ENCODE measurements at places on chromosomes 3 and 15.

DNA sequence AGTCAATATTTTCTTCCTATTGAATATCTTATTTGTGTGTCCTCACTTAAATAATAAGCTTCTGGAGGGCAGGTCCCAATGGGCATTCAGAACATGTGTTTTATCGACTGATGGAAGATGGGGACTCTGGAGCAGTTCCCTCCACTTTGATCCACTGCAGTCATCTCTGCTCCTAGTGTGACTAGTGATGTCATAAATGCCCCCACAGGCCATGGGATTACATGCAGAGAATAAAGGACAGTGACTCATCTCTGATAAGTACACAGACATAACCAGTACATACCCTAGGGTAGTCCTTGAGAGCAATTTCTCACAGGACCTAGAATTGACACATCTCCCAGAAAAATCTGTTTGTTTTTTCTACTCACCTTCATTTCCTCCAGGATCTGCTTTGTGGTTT is 49.4 kb upstream of the FMN1 start:
- no peak for DNase-seq

- DNase-seq = peak; percentile 87
These were observed 539 bp upstream of the LAMB2 start for GRCh38 chr3:49133226-49133951.

DNA sequence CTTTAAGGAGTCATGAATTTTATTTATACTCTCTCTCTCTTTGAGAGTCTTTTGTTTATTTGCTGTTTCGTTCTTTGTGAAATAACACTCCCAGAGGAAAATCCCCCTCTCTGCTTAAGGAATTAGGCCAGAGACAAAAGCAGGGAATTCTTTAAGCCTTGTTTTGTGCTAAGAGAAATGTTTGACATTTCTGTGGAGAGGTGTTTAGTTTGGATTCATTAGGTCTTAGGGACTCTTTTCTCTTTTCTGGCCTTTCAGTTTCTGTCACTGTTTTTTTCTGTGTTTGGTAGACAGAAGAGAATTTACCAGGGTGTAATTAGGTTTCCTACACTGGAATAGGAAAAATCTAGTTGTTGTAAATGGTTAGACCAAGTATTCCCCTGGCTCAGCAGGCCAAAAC is 241.8 kb upstream of the NR2F2 start:
- DNase-seq = no peak

DNA sequence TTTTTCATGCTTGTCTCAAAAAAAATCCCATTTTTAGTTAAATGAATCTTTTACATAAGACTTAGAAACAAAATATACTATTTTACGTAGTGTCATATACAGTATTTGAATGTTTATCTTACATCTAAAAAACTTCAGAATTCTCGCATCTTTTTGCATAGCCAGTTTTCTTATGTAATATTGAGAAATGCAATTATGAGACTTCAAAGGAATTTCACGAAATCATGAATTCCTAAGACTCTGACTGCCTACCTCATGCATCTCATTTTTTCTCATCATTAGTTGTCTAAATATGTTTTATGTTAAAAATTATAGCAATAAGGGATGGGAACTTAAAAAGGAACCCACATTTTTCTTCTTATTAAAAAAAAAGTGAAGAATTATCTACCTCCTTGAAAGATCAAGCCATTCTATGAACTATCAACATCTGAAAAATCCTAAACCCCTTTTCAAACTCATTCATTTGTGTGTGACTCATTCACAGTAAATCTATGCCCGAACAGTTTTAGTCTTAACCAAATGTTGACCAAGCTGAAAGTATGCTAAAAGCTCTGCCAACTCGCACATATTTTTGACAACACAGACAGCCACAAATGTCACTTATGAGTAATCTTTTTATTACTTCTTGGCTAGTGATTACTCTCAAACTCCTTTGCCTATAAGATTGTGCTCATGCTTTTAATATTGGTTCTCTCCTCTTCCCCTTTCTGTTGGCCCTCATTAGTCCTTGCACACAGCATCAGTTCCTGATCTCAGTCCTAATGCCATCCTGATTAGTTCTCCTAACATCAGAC is 115.9 kb downstream of the DCLK3 start:
- DNase-seq = peak; percentile 9

DNA sequence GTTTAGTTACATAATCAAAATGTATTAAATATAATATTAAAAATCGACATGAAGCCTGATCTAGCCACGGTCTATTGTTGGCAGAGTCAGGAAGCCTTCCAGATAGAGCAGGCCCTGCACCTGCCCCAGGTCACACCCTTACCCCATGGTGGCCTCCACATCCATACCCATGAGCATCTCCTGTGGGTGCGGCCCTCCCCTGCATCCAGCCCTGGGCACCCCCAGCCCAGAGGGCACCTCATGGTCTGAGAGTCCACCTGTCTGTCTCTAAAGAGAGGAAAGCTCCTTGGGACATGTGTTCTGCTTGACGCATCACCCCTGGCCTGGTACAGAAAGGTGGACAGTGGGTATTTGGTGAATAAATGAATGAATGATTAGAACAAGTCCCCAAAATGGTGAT is 37.2 kb upstream of the CSPG4 start:
- no peak for DNase-seq

- peak; percentile 37 for DNase-seq
These were observed 16.9 kb upstream of the IGSF10 start for GRCh38 chr3:151477591-151478334.

DNA sequence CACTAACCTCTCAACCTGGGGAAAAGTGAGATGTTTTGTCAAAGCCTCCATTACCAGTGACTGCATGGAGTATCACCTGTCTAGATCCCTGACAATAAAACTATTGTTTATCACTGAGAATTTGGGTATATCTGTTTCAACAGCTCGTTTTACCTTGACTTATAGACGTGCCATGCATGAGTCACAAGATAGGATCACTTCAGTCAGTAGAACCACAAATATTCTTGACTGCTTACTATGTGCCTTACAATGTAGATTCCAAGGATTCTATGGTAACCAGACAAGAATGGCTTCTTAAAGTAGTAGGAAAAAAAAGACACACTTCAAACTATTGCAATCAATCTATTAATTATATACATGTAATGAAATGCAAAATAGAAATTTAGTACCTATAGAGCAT is 55.7 kb upstream of the GRM7 start:
- no peak for DNase-seq

DNA sequence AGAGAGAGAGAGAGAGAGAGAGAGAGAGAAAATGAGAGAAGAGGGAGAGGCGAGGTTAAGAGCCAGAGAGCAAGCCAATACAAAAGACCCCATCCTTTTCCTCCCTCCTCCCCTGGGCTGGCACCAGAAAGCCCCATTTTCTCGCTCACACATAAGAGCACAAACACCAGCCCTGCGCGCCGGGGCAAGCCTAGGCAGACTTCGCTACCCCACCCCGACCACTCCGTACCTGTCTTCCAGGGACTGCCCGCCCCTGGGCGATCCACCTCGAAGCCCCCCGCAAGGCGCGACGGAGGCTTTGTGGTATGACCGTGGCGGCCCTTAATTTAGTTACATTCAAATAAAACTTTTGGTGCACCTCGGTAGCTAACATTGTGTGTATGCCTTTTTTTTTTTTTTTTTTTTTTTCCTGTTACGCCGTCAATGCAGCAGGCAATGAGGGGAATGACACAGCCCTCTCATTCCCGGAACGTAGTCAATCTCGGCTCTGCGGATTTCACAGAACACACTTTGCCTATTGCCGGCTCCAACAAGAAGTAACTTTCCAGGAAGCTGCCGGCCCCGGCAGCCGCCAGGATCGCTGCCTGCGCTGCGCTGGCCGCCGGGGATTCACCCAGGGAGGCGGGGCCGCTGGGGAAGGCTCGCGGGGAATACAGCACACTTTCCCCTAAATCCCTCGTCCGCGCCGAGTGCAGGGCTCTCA is 7.7 kb downstream of the BCL6 start:
- peak; percentile 80 for DNase-seq

DNA sequence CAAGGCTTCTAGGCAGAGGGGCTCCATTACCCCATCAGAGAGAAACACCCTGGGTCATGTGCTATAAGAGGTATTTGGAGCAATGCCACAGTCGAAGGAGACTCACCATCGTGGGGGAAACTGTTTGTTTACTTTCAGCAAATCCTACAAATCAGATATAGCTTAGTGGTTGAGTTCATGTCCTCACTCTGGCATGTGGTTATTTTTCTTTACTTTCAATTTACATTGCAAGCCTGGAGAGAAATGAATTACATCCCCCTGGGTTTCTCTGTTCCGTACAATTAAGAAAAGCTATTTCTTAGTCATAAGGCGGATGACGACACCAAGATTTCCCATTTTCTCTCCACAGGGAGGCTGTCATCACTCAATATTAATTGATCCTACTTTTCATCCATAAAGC is 36.9 kb downstream of the RFTN1 start:
- DNase-seq = no peak

GRCh38 chr15:82140886-82141285 is 95.1 kb upstream of the MEX3B start:
- no peak for DNase-seq

- DNase-seq = no peak
These were observed 504.1 kb downstream of the TBL1XR1 start for GRCh38 chr3:176692966-176693785.

- peak; percentile 52 for DNase-seq
These were observed 307.7 kb upstream of the C2CD4B start for GRCh38 chr15:62472616-62473299.

DNA sequence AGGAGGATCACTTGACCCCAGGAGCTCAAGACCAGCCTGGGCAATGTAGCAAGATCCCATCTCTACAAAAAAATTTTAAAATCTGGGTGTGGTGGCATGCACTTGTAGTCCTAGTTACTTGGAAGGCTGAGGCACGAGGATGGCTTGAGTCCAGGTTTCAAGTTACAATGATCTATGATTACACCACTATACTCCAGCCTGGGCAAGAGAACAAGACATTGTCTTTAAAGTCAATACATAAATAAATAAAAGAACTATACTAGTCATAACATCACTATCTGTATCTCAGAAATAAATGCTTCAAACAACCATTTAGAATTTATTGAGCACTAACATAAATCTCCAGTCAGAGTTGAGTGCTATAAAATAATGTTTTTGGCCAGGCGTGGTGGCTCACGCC is 8.5 kb upstream of the PHLDB2 start:
- no peak for DNase-seq

DNA sequence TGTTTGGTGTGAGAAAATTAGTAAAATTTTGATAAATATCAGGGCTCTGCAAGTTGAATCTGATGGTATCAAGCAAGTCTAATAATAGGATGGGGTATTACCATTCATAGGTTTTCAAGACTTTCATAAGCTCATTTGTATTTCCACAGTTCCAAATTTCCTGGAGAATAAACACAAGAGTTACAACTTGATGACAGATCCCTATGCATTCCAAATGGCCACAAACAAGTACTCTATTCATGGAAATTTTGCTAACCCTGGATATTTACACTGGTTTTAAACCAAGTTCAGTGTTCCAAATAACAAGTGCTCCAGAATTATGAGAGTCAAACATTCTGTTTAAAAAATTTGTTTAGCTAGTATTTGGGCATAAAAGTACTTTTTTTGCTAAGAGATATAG is 75.0 kb upstream of the CNTN6 start:
- DNase-seq = no peak

DNA sequence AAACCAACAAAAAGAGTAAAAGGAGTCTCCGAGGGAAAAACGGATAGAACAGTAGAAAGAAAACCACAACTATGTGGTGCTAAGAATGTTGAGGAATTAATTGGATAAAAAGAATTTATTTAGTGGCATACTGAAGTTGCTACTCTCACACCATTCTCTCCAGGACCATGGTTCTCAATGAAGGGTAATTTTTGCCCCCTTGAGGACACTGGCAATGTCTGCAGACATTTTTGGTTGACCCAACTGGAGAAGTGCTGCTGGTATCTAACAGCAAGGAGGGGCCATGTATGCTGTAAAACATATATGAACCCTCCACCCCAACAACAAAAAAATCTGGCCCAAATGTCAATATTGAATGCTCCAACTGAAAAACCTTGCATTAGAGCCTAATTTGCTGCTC is 85.9 kb upstream of the CSPG5 start:
- peak; percentile 12 for DNase-seq

DNA sequence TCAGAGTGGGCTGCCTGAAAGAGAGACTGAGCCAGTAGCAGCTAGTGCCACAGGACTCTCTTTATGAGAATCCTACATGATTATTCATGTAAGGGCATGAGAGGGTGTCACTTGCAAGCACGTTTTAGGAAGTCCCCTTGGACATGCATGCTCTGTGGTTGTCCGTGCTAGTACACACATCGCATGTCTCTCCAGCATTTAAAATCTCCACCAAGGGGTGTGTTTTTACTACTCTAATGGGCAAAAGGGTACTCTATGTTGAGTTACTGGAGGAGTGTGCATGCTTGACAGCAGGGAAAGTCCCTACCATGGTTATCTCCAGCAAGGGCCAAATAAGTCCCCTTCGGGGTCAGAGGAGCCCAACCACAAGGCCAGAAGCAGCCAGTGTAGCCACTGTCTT is 70.7 kb downstream of the DCLK3 start:
- DNase-seq = no peak
